ENCODE measurements at places on chromosomes 3 and 15.

DNA sequence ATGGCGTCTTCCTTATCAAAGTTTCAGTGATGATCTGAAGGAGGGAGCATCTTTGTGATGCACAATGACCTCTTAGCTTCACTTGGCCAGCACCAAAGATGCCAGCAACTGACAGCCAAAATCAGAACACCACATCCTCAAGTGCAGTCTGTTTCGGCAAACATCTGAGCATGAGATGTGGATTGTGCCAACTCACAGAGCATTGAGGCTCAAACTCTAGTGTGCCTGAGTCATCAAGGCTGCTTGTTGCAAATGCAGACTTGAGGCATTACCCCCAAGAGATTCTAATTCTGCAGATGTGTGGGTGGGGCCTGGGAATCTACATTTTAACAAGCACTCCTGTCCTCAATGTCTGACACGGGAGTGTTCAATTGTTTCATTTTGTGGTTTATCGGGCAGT is 35.8 kb downstream of the ABHD5 start:
- DNase-seq = no peak

DNA sequence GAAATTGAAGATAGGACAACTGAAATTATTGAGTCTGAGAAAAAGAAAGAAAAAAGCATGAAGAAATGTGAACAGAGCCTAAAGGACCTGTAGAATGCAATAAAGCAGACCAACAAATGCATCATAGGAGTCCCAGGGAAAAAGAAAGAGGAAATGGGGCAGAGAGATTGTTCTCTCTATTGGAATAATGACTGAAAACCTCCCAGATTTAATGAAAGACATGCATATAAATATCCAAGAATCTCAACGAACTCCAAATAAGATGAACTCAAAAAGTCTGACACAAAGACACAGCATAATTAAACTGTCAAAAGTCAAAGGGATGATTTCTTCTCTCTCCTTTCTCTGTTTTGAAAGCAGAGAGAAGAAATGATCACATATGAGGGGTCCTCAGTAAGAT is 124.7 kb downstream of the MEX3B start:
- no peak for DNase-seq

DNA sequence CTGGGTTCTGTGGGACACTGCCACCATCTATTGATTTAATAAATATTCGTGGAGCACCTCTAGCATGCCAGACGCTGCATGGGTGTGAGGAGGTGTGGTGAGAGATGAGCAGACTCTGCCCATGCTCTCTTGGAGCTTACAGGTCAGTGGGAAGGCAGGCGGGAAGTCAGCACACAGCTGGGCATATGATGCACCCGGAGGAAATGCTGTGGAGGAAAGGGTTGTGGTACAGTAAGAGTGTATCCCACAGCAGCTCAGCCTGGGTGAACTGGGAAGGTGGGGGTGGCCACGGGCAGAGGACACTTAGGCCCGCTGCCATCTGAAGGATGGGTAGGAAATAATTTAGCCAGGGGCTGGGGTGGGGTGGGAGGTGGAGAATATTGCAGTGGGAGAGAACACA is 392.1 kb downstream of the CACNA2D3 start:
- no peak for DNase-seq

DNA sequence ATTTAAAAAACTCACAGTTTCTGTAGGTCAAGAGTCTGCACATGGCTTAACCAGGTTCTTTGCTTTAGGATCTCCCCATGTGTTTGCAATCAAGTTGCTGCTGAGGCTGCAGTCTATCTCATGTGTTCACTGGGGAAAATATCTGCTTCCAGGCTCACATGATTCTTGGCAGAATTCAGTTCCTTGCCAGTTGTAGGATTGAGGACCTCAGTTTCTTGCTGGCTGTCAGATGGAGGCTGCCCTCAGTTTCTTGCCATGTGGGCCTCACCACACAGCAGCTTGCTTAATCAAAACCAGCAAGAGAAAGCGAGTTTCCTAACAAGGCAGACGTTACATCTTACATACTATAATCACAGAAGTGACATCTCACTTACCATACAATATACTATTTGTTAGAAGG is 10.0 kb upstream of the TBC1D5 start:
- no peak for DNase-seq

DNA sequence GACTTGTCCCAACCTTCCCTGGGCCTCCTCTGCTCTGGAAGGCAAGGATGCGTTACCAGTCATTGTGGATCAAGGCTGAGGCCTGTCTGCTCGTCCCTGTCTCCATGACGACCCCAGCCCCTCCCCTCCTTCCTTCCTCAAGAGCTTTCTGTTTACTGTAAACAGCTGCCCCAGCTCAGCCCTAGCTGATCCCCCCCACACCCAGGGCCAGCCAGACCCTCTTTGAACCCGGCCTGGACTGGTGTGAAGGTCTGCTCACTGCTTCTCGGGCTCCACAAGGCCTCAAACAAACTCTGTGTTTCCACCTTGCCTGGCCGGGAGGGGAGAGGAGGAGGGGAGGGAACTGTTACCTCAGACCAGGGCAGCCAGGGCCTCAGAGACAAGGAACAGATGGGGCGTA is 16.9 kb downstream of the VPS18 start:
- DNase-seq = no peak

DNA sequence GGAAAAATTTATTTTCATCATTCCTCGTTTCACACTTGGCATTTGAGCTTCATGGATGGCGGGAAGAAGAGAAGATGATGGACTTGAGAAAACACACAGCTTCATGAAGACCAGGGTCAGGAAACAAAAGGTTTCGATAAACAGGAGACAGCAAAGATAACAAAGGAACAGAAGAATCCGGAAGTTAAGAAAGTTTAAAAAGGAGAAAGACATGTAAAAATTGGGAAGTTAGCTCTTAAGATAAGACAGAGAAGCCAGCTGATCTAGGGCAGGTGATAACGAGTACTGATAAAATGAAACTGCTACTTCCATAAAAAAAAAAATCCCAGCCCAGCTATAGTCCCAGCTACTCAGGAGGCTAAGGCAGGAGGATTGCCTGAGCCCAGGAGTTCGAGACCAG is 23.9 kb downstream of the IL5RA start:
- DNase-seq = no peak

GRCh38 chr3:66153481-66154443 is 67.0 kb upstream of the SLC25A26 start:
- DNase-seq = no peak

- DNase-seq = peak; percentile 24
Measured at GRCh38 chr15:45268135-45268534, 16.1 kb downstream of the SLC28A2 start.

DNA sequence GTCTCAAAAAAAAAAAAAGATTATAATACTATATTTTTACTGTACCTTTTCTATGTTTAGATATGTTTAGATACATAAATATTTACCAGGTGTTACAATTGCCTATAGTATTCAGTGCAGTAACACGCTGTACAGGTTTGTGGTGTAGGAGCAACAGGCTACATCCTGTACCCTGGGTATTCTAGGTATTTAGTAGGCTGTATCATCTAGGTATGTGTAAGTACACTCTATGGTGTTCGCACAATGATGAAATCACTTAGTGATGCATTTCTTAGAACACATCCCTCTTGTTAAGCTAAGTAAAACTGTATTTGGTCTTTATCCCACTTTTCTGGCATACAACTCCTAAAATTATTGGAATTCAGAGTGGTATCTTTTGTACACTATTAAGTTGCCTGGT is 77.8 kb downstream of the CDC25A start:
- DNase-seq = no peak

DNA sequence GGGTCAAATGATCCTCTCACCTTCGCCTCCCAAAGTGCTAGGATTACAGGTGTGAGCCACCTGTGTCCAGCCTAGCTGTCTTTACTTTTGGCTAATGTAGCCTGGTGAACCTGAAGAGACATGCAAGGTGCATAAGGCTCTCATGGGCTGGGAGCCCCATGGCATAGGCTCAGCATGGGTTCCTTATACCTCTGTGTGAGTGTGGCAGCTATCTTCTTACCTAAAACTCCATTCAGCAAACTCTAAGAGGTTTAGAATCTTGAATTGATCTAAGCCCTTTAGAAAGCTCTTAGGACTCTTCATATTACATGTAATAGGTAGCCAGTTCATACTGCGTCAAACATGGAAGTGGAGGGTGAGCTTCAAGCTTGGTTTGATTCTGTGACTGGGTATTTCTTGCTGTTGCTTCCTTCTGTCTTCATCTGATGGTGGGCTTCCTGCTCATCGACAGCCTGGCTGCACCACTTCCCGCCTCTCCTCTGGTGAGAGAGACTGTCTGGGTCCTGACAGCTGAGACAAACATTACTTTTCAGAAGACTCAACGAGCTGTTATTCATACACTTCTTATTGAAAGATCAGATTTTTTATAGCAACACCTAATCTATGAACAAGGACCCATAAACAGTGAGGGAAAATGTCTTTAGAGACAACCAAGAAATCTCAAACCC is 19.2 kb upstream of the TKT start:
- no peak for DNase-seq

- no peak for DNase-seq
Measured at GRCh38 chr15:60523056-60523455, 44.1 kb upstream of the ICE2 start.

DNA sequence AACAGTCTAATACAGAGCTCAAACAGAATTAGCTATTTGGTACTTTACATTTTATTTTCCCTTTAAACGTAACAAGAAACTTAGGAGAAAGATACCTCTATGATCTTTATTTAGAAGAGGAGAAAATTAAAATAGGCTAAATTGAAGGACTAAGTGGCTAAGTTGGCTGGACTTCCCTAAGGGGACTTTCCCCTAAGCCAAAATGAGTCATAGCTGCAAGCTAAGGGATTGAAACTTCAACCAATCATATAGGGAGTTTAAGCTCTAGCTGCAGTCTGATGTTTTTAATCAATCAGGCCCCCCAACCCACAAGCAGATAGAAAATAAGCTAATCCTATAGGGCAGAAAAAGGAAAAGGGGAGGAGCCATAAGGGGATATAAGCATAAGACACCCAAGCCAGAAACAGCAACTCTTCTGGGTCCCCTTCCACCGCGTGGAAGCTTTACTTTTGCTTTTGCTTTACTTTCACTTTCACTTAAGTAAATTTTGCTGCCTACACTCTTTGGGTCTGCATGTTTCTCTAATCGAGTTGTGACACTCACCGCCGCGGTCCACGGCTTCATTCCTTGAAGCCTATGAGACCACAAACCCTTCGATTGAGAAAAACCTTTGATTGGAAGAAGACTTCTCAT is 1108.5 kb upstream of the EPHA6 start:
- DNase-seq = peak; percentile 66

GRCh38 chr15:63987796-63988378 is 58.4 kb downstream of the DAPK2 start:
- no peak for DNase-seq

DNA sequence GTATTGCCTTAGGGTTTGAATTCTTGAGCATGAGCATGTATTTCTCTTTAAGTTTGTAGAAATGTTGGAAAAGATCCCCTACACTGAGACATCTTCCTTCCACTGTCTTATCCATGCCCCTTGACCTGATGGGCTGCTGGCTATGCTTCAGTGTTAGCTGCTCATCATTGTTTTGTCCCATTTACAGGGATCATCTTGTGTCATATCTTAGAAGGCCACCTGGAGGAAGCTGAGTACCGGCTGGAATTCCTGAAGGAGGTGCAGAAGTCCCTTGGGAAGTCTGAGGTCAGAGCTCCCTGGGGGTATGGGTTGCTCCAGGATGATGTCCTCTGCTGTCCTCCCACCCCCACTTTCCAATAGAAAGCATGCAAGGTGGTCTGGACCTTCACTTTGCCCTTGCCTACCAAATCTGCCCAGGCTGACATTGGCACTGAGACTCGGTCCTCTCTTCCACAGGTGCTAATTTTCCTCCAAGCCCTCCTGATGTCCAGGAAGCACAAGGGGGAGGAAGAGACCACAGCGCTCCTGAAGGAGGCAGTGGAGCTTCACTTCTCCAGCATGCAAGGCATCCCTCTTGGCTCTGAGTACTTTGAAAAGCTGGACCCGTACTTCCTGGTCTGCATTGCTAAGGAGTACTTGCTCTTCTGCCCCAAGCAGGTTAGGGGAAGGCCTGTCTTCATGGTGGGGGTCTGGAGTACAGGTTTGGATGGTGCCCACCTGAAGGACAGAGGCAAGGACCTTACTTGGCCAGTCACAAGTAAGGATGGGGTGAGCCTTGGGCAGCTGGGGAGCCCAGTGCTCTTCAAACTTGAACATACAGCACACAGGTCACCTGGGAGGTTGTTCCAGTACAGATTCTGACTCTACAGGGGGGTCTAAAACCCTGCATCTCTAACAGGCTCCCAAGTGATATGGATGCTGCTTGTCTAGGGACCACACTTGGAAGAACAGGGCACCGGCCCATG is 17.7 kb downstream of the TTC21A start:
- DNase-seq = no peak

- peak; percentile 49 for DNase-seq
Measured at GRCh38 chr3:118817748-118818165, 216.9 kb downstream of the IGSF11 start.

DNA sequence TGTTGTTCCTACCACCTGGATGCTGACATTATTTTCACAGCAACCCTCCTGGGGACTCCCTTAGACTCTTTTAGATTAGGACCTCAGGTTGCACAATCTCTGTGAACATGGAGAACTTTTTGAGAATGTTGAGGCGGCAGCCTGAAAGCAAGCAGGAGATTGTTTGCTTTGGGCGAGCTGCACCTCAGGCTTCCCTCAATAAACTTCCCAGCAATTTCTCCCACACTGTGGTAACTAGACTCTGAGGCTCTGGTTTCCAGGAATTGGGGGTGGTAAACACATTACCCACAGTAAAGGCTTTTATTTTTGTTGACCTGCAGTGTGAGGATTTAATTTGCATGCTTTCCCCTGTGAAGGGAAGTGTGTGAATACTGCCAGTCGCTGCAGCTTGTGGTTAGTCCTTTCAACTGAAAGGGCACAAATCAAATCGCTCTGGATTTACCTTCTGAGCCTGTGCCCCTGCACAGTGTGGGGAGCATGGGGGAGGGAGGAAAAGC is 35.2 kb upstream of the SIAH2 start:
- no peak for DNase-seq

DNA sequence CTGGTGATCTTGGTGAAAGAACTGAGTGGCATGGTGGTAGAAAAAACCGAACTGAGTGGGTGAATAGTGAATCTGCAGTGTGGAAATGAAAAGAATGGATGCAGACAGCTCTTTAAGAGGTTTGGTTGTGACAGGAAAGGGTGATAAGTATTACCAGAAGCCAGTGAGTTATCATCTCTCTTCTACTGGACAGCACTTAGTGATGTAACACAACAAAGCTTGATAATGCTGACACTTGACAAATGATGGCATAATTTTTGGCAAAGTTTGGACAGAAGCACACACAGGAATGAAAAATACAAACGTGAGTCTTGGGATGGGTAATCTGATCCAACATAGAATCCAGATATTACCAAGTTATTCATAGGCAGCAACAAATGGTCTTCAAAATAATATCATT is 112.2 kb downstream of the ISL2 start:
- no peak for DNase-seq

GRCh38 chr15:78944669-78945407 is at the start of gene CTSH:
Gene CTSH (minus strand): TSS chr15:78945046. CDS start chr15:78944981, 65 bp downstream.
- peak; percentile 85 for DNase-seq

All from CD4-positive, alpha-beta T cell treated with Interleukin-10 for 1 hour (primary cell).